ENCODE measurements at places on chromosomes 7 and 10.

- DNase-seq: peak; percentile 74
Measured at GRCh38 chr10:114911052-114911711, 26.8 kb upstream of the TRUB1 start.

GRCh38 chr10:128152741-128153580 is 26.7 kb upstream of the MKI67 start:
- no peak for DNase-seq

- no peak for DNase-seq
Measured at GRCh38 chr10:72375173-72375572, 20.5 kb upstream of the DNAJB12 start.

- no peak for DNase-seq
Measured at GRCh38 chr10:120272350-120272749, 184.7 kb upstream of the PLPP4 start.

- no peak for DNase-seq
Measured at GRCh38 chr7:132393789-132394261, 182.4 kb downstream of the PLXNA4 start.

DNA sequence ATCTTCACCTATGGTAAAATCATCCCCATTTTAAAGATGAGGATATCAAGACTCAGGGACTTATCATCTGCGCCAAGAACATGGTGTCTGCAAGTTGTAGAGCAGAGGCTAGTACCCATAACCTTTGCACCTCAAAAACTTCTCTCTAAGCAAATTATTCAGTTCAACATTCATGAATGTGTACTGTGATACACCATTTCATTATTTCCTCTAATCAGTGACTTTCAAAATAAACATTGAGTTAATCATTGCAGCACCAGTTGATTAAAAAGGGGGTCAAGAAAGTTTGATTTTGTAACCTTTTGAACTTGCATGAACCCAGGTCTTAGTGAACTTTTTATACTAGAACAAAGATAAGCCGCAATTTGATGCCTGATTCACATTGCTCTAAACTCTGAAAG is 47.6 kb upstream of the CYP2C8 start:
- no peak for DNase-seq

DNA sequence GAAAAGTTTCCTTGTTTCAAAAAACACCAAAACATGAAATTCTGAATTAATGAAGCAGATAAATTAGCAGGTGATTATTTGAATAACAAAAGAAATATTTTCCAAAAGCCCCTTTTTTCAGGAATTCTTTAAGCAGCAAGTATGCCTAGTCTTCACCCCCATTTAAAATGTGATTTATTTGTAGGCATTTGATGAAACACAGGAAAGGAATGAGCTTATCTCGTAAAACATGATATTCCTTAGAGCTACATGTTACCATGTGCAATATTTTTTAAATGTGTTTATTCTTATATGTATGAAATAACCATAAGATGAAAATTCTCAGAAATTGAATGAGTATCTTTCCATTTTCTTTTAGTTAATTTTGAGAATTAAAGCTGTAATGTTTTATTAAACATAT is 106.1 kb downstream of the CHN2 start:
- DNase-seq: no peak

- no peak for DNase-seq
Measured at GRCh38 chr10:117318909-117319308, 56.3 kb downstream of the PDZD8 start.

DNA sequence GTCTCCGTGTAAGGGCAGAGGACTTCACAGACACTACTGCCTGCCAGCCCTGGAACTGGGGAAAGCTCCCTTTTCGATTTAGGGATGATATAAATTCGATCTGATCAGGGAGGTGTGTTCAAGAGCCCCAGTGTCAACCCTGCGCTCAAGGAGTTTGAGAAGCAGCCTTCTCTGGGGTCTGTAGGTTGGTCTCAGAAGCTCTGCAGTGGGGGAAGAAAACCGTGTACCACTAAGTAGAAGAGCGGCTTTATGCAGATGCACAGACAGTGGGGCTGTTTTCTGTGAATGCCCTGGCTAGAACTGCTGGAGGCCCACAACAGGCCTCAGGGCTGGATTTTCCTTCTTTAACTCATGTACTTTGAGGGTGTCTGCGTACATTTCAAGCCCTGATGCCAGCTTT is 6.3 kb upstream of the TBX20 start:
- DNase-seq: no peak

GRCh38 chr7:155676052-155676451 is 31.6 kb downstream of the RBM33 start:
- no peak for DNase-seq

DNA sequence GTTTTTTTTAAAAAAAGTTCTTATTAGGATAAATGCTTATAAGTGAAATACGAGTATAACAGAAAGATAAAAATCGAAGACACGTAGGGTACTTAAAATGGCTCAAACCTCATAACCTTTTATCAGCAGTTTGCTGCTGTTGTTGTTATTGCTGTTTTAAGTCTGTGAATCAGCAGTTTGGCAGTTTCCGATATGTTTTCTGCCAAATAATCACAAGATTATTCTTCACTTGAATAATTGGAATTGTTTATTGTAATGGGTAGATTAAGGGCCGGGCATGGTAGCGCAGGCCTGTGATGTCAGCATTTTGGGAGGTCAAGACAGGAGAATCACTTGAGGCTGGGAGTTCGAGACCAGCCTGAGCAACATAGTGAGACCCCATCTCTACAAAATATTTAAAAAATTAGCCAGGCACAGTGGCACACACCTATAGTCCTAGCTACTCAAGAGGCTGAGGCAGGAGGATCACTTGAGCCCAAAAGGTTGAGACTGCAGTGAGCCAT is 177.6 kb downstream of the VTI1A start:
- DNase-seq: no peak

GRCh38 chr10:95221124-95221523 is 27.1 kb downstream of the ACSM6 start:
- DNase-seq: no peak

- peak; percentile 90 for DNase-seq
Measured at GRCh38 chr7:2978408-2978807, 65.3 kb downstream of the CARD11 start.

GRCh38 chr10:110758898-110759297 is 112.8 kb upstream of the PDCD4 start:
- DNase-seq: no peak

DNA sequence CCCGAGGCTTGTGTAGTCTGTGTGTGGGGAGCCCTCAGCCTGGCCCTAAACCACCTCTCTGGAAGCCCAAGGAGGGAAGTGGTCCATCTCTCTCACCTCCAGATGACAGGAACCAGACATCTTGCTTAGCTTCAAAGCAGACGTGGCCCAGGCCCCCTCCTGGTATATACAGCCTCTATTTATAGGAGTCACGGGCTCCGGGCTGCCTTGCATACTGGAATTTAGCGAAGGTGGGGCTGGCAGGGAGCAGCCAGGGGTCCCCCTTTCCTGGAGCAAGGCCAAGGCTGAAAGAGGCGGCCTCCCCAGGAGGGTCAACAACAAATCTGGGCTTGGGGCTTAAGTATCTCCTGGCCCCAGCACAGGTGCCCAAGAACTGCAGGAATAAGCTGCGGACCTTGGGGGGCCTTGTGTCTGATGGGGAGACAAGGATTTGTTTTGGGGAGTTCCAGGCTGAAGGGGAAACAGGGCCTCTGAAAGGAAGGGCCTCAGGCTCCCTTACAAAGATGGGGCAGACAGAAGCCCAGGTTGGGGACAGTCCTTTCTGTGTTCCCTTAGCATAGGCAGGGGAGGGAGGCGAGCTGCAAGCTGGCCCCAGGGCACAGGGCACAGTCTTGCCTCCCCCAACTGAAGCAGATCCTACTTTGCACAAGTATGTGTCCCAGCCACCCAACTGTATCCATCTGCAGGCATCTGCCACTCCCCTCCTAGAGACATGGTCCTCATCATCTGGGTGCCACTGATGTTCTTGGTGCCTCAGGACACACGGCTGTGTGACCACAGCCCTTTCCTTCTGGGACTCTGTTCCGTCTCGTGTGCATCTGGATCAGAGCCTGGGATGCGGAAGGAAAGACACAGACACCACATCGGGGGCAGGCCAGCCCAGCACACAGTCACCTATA is 11.9 kb downstream of the ZCCHC24 start:
- DNase-seq: no peak

DNA sequence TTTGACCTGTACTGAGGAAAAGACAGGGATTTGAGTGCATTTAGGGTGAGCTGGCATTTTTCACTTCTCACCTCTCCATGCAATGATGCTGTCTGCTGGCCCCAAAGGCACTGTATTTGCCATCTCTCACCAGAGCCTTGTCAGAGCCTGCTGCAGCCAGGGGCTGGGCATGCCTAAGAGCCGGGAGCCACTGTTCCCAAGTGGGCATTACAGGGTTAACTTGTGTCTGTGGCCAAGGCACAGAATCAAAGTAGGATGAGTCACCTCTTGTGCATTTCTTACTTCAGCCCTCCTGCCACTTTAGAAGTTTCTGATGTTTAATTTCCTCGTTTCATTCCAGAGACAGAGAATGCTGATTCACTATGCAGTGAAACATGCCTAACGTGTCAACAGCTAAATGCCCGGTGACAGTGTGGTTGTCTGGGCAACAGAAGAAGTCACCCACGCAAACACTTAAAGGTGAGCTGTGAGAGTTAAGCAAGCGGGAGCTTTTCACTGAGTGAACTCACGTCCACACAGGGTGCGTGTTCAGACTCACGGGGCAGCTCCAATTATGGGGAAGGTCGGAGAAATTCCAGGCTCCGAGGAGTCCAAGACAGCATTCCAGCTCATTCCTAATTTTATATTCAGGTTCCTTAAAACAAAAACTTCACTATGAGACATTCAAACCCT is 57.1 kb upstream of the IGFBP3 start:
- peak; percentile 27 for DNase-seq

- no peak for DNase-seq
Measured at GRCh38 chr7:87342231-87342630, 3.2 kb upstream of the CROT start.

GRCh38 chr10:71068861-71069271 is 143.5 kb upstream of the UNC5B start:
- no peak for DNase-seq

- DNase-seq: no peak
Measured at GRCh38 chr7:96359876-96360275, 38.0 kb upstream of the SLC25A13 start.

GRCh38 chr10:5889624-5890451 is at the start of the genes ANKRD16 and FBH1:
Gene ANKRD16 (minus strand): TSS chr10:5889893. CDS start chr10:5889354, 539 bp downstream.
Gene FBH1 (plus strand): TSS chr10:5890243. CDS start chr10:5890346, 103 bp downstream.
- DNase-seq: peak; percentile 99

DNA sequence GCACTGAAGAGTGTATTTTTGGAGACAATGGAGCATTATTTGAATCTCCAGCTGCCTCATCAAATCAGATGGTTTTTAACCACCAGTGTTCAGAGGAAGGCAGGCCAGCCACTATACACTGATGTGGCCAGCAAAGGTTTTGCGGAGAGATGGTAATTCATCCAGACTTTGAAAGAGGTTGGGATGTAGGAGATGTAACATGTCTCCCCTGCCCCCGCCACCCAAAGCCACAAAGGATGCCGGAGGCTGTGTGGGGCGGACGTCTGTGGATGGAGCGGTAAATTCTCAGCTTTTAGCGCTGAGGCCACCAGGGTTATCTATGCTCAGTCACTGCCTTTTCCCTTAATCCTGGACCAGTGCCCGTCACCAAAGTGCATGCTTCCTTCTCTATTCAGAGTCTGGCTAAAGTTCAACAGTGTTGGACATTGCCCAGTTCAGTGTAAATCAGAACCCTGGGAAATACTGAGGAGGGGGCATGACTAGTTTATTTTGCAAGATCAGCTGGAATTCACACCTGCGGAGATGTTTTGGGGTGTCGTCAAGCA is 3.7 kb upstream of the TRIP6 start:
- DNase-seq: no peak

GRCh38 chr10:18098201-18098600 is 42.0 kb upstream of the CACNB2 start:
- no peak for DNase-seq

Measured in activated CD4-positive, alpha-beta T cell treated with anti-CD3 and anti-CD28 coated beads, Interleukin-2, Interleukin-6, amounts not matched to agents 100 ng/mL and 50 ng/mL, durations not matched to agents 16 hours and 8 hours (primary cell).